Frontal cortex (tissue), 4 donors: ENCODE measurements at places on chromosomes 3 and 15. TPM values are rescaled to one million over a fixed set of nuclear protein-coding genes. Genes with fewer than 3 reads are reported as not detected.

DNA sequence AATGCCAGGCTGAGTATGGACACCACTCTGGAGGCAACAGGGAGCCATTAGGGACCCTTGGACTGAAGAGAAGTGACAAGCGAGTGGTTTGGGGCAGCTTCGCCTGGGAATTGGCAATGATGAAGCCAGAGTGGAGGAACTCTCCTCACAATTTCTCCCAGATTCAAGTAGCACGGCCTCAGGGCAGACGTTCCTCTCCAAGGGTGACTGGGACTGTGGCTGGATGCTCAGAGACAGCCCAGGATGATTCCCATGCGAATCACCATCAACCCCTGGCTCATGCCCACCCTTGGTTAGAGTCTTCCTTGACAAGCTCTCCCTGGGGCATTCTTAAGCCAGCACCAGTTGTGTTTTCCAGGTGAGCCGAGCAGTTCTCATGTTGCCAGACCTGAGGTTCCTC is 16.3 kb upstream of the DOCK3 start:
- DNase-seq, result no peak

DNA sequence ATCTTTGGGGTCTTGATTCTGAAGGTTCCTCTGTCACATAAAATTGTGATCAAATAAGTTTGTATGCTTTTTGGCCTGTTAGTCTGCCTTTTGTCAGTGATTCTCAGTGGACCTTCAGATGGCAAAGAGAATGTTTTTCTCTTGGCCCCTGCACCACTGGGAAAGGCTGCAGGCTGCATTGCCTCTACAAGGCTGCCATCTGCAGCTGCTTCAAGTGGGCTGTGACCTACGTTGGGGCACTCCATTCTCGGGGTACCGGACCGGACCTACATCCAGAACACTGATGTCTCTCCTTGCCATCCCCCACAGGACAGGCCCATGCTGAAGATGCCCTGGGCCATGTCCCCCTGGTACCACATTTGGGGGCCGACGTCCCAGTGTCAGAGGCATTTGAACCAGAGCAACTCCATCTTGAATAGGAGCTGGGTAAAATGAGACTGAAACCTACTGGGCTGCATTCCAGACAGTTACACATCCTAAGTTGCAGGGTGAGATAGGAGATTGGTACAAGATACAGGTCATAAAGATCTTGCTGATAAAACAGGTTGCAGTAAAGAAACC is 37.5 kb upstream of the MFGE8 start:
- peak; percentile 33 for DNase-seq

DNA sequence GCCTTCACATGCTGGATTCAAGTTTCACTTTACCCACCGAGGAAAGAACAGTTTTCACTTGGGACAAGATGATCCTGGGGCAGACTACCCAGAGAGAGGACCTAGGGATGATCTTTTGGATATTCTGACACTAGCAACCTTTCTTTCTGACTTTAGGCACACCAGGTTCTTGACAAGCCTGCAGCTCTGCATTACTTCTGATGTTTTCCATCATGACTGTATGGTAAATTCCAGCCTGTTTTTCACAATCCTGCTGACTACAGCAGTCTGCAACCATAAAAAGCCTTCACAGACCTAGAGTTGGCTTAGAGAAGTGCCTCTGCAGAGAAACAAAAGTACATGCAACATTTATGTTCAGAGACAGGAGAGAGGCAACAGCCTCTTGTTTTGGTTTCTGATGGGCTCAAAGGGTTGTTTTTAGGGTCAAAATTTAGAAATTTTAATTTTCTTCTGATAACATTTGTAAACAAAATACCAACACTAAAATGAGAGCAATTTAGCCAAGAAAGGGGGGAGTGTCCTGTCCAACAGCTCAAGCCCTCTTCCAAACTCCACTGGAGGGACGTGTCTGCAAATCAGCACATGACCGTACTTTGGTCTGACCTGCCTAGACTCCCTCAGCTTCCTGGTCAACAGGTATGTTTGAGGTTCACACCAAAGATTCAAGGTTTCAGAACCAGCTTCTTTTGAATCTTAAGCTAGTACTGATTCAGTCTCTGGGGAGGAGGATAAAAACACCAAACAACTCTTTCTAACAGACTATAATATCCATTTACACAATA is 799 bp downstream of the ABI3BP start:
- DNase-seq, result no peak

DNA sequence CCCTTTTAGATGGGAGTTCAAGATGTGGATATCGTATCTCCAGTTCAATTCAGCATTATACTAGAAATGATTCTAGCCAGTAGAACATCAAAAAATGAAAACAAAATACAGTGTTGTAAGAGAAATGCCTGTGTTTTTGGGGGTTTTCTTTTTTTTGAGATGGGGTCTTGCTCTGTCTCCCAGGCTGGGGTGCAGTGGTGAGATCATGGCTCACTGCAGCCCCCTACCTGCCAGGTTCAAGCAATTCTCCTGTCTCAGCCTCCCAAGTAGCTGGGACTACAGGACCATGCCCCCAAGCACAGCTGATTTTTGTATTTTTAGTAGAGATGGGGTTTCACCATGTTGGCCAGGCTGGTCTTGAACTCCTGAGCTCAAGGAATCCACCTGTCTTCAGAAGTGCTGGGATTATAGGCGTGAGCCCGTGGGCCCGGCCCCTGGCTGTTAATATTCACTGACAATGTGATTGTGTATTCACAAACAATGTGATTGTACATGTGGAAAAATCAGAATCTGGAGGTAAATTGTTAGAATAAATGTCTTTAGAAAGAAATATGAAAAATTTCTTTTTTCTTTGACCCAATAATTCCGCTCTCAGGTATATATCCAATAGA is 59.0 kb downstream of the ARIH1 start:
- no peak for DNase-seq

DNA sequence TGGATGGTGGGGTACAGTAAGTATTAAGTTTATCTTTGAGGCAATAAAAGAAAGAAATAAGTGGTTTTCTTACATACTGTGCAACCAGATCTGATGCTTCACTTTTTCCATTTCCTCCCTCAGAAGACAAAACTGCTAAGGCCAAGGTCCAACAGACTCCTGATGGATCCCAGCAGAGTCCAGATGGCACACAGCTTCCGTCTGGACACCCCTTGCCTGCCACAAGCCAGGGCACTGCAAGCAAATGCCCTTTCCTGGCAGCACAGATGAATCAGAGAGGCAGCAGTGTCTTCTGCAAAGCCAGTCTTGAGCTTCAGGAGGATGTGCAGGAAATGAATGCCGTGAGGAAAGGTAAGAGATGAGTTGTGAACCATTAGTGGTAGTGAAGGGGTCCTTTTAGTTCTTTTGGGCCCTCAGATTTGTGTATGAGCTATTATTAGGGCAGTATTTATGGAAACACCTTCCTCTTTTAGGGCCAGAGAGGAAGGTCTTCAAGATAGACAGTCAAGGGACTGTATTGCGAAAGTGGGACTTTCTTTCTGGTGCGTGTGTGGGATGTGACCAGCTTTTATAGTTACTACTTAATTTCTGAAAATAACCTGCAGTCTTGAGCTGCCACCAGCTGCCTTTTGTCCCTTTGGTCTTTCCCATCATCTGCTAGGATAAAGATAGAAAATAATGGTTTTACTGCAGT is 4.6 kb downstream of the ALAS1 start:
- DNase-seq, result no peak

- no peak for DNase-seq
Observed at GRCh38 chr3:30520699-30521098, 85.7 kb upstream of the TGFBR2 start.

- DNase-seq, result no peak
Observed at GRCh38 chr3:60514866-60515265, 736.4 kb downstream of the FHIT start.

GRCh38 chr15:45871121-45871855 is 236.5 kb downstream of the SQOR start:
- no peak for DNase-seq

GRCh38 chr15:45448066-45448915 is 69.9 kb upstream of the GATM start:
- no peak for DNase-seq

DNA sequence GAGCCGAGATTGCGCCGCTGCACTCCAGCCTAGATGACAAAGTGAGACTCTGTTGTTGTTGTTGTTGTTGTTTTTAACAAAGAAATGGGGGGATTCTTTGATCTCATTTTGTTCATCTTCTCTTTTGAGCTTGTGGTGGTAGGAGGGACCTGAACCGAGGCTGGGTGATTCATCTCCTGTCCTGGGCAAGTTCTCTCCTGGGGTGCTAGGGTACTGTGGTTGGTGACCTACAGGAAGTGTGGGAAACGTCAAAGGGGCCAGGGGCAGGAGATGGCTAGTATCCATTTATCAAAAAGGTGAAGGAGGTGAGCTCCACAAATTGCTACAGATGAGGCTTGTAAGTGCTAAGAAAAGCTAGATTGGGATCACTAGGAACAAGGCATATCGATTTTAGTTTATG is 14.3 kb downstream of the PPCDC start:
- no peak for DNase-seq

- DNase-seq, result no peak
Observed at GRCh38 chr3:184651904-184652303, 60.0 kb downstream of the MAGEF1 start.

GRCh38 chr3:10783360-10784351 is 32.4 kb upstream of the SLC6A11 start:
- DNase-seq, result no peak

DNA sequence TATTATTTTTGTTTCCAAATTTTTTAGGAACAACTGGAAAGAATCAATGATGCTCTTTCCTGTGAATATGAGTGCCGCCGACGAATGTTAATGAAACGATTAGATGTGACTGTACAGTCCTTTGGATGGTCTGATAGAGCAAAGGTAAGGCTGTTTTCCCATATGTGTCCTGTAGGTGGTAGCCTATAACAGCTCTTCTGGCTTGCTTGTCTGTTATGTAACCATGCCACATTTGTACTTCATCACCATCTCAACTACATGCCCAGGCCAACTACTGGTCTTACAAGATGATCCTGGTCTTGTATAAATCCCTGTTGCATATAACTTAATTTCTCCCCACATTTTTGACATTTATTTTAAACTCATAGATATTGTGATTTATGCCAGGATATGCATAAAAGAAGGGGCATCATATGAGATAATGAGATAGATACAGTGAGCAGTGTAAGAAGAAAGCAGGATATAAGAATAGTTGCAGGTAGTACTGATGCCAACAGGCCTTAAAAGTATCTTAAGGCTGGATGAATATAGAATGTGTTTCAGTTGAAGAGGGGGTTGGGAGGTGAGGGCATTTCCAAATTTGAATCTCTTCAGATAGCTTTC is 20.3 kb downstream of the FAM98B start:
- DNase-seq, result peak; percentile 44

GRCh38 chr3:176741664-176742047 is 455.6 kb downstream of the TBL1XR1 start:
- DNase-seq, result no peak

- no peak for DNase-seq
Observed at GRCh38 chr15:69107025-69107620, 53.3 kb upstream of the GLCE start.

DNA sequence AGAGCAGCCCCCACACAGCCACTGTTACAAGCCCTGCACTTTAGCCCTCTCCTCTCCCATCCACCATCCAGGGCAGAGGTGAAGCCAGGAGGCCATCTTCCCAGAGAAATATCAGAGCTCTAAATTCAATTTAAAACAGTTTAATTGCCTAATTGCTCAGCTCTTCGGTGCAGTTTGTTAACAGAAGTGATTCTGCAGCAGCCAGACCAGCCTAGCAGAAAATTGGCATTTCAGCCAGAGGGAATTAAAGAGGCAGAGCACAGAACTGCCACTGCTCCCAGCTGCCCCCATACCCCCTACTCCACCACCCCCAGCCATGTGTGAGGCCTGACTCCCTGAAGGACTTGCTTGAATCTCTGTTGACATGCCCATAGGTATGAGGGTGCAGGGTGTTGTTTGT is 38.5 kb downstream of the TPRA1 start:
- no peak for DNase-seq

DNA sequence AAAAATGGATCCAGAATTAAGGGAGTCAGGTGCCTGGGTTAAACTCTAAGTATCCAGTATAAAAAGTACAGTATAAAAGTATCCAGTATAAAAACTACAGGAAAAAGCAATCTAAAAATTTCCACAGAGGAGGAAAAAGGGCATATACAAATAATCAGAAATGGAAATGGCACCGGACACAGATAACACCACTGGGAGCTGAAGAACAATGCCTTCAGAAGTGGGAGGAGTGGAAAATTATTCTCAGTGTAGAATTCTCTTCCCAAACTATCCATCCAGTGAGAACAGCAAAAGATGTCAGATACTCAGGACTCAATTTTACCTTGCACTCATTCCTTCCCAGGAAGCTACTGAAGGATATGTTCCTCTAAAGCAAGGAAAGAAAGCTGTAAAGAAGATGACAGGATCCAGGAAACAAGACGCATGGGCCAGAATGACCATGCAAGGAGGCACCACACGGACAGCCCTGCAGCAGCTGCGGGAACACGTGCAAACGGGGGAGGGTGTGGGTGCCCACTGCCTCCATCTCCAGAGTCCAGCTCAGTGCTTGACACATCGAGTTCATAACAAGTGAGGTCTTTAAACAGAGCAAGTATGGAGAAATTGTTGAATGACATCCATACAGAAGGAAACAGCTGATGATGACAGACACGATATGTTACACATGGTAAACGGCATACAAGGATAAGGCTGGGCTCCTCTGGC is 68.5 kb downstream of the CHSY1 start:
- DNase-seq, result no peak

DNA sequence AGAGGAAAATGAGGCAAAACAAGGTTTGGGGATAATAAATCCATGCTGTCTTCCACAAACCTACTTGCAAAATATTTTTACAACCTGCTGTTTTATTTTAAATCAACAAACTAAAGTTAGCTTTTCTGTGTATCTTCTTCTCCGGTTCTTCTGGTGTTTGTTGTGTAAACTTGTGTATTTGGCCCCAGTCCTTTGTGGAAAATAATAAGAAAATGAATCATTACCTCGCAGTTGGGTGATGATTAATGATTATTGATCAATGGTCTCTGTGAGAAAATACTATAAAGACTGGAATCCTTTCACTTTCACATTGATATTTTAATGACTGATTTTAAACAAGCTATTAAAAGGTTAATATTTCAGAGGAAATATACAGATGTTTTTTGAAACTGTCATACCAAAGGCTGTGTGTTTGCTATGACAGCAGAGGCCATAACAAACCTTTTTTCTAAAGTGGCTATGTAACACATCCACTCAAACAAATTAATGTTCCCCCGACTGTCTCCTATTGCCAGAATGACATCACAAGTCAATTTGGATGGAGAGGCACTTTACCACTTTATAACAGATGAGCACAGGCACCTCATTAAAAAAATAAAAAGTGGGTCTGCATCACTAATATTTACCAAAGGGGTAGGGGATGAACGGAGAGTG is 152.5 kb downstream of the MEX3B start:
- DNase-seq, result no peak

GRCh38 chr3:30502742-30503073 is 103.7 kb upstream of the TGFBR2 start:
- DNase-seq, result no peak

Gene PLSCR2
- total RNA-seq, result not detected

Gene SI
- total RNA-seq, result not detected

Gene IMPG2
- 3.3 TPM for total RNA-seq

Gene TMEM212
- total RNA-seq, result not detected

Gene IP6K2
- total RNA-seq, result 94.2 TPM

Gene FANCD2OS
- total RNA-seq, result not detected

Gene IQGAP1
- 44.8 TPM for total RNA-seq

Gene MYRIP
- 10.6 TPM for total RNA-seq

Gene ABCF3
- total RNA-seq, result 47.3 TPM
